Transverse colon (tissue), 4 donors: ENCODE measurements at places on chromosomes 2 and 18. TPM values are rescaled to one million over a fixed set of nuclear protein-coding genes. Genes with fewer than 3 reads are reported as not detected.

LCT gene
- total RNA-seq: not detected

RESP18 gene
- not detected for total RNA-seq

SNED1 gene
- total RNA-seq: 8.2 TPM

COL4A4 gene
- total RNA-seq: 1.7 TPM

ADD2 gene
- 0.68 TPM for total RNA-seq

LRP1B gene
- total RNA-seq: 0.48 TPM

PIEZO2 gene
- 7.5 TPM for total RNA-seq

KYNU gene
- not detected for total RNA-seq

- DNase-seq: no peak
Observed at GRCh38 chr2:241665731-241666440, 20.7 kb downstream of the DTYMK start.

DNA sequence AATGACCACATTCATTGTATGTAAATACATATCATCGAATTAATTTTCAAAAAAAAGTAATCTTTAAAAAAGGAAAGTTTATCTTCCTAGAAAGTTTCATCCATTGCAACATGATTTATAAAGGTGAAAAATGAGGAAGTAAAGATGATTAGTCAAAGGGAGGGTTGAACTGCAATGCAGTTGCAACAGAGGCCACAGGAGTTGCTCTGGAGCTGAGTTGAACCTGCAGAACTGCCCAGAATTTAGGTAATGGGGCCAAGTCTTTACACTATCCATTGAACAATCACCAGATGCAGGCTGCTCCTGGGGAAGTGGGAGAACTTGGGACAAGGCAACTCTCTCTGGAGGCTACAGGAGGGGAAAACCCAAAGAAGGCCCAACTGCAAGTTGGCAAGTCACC lies 390.7 kb downstream of the METTL4 start:
- no peak for DNase-seq

DNA sequence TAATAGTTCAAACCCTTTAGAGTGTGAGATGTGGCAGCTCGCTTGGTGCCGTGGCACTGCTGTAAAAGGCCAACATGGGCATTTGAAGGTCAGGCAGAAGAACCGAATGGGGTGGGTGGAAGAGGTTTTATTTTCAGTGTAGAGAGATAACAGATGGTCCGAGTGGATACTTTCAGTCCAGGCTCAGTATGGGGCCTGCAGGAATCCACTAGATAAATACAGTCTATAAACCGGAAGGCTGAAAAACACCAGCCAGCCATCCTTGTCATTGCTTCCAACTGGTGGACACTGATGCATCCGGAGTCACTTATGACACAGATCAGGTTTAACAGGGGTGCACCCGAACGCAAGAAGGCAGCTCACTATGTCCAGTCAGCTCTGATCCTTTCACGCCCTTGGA lies 55.7 kb upstream of the AMMECR1L start:
- DNase-seq: no peak

DNA sequence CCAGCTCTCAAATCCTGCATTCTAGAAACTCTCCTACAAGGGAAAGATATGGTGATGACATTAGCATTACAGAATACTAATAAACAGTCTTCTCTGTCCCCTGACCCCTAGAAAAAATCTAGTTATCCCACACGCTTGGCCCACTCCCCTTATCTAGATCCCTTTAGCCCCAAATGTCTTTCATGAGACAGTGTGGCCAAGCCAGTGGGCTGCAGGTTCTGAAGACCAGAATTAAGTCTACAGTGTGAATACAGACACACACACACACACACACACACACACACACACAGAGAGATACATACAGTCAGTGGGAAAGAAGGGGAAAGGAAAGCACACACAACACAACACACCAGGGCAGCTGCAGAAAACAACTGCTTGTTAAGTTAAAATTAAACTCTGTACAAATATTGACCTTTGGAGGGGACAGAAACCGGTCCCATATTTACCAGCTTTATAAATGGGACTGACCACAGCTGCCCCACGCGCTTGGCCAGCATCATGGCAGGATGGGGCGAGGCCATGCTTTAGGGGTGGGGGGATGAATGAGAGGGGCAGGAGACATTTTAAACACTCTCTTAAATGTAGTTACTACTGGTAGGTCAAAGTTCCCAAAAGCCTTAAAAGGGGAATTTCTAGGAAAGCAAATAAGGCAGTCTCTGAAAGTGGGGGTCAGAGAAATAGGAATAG lies 49.1 kb downstream of the NHEJ1 start:
- DNase-seq: peak; percentile 52

GRCh38 chr18:67241299-67241698 lies 275.2 kb downstream of the DSEL start:
- no peak for DNase-seq

GRCh38 chr18:11909591-11910026 lies 1.5 kb upstream of the MPPE1 start:
- DNase-seq: no peak

DNA sequence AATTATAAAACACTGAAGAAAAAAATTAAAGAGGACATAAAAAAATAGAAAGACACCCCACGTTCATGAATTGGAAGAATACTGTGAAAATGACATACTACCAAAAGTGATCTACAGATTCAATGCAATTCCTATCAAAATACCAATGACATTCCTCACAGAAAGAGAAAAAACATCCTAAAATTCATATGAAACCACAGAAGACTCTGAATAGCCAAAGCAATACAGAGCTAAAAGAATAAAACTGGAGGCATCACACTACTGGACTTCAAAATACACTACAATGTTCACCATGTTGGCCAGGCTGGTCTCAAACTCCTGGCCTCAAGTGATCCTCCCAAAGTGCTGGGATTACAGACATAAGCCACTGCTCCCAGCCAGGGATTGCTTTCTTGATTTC lies 56.3 kb downstream of the TLK1 start:
- no peak for DNase-seq

GRCh38 chr2:72803151-72803550 lies 22.7 kb downstream of the EXOC6B start:
- no peak for DNase-seq

DNA sequence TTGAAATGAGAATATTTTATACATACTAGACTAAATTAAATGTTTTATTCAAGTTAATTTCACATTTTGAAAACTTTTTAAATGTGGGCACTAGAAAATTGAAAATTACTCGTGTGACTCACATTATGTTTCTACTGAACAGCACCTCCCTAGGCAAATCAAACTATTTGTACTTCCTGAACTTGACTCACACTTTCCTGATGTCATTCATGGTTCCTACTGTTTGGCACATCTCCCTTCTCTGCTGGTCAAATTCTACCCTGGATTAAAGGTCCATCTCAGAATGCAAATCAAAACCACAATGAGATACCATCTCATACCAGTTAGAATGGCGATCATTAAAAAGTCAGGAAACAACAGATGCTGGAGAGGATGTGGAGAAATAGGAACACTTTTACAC lies 16.7 kb downstream of the LHCGR start:
- DNase-seq: no peak

DNA sequence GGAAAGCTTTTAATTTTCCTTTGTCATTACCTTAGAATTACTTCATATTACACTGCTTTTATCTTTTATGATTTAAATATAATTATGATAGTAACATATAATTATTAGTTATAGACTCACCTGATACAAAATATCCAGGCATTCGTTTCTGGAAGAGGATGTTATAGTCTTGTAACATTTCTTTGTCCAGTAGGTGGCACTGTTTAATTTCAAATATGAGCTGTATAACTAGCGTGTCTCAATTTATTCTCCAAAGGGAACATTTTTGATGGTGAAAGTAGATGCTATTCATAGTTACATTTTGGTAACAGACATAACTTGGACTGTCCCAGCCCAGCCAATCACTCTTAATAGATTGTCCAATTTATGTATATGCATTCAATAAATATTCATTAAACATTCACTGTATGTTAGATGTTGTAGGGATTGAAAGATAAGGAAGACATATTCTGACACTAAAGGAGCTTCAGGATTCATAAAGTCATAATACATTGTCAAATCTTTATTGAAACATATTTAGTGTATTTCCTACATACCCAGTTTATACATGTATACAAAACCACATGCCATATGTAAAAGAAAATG lies 19.2 kb downstream of the DAW1 start:
- no peak for DNase-seq

- DNase-seq: no peak
Observed at GRCh38 chr18:77114152-77114414, 18.5 kb downstream of the MBP start.

GRCh38 chr2:23400703-23401102 lies 15.7 kb downstream of the KLHL29 start:
- no peak for DNase-seq

GRCh38 chr2:235330775-235331451 lies 162.9 kb upstream of the AGAP1 start:
- DNase-seq: no peak

DNA sequence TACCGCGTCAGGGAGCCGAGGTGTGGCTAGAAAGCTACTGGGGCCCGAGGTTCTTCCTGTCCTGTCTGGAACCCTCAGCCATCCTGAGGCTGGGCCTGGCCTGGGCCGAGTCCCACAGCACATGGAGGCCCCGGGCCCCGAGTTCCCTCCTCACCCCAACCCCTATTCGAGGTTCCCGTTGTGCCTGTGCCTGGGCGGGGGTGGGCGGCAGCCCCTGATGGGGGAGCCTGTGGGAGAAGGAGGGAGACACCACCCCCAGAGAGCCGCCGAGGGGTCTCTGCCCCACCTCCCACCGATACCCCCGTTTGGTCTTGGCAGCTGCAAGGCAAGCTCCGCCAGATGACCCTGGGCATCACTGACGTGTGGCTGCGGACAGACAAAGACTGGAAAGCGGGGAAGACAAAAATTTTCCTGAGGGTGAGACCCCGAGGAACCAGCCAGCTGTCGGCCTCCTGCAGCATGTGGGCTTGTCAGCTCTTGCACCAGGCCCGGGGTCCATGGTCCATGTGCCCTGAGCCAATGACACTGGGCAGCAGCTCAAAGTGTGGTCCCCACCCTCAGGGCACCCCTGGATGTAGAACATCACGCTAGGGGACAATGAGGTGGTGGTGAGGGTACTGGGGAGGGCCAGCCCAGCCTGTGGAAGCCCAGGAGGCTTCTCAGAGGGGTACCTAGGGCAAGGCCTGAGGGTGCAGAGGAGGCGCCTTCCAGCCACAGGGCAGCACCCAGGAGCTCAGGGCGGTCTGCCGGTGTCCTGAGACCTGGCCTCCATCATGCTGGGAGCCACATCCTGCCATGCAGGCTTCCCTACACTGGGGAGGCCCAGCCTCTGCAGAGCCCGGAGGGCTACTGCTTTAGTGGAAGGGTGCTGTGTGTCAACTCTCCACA lies 52.5 kb upstream of the GPR17 start:
- peak; percentile 5 for DNase-seq

DNA sequence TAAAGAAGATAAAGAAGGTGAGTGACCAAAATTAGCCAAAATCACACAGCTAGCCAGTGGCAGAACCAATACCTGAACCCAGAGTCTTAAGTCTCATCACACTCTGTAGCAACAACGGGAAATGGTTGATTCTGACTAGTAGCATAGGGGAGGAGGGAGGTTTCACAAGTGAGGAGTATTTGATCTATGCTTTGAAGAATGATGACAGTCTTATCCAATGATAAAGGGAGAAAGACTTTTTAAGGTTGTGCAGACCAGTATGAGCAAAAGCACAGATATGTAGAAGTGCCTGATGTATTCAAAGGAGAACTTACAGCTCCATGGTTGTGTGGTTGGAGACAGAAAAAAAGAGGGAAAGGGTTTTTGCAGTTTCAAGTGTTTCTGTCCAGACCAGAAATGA lies 50.7 kb upstream of the LINC00305 start:
- no peak for DNase-seq

DNA sequence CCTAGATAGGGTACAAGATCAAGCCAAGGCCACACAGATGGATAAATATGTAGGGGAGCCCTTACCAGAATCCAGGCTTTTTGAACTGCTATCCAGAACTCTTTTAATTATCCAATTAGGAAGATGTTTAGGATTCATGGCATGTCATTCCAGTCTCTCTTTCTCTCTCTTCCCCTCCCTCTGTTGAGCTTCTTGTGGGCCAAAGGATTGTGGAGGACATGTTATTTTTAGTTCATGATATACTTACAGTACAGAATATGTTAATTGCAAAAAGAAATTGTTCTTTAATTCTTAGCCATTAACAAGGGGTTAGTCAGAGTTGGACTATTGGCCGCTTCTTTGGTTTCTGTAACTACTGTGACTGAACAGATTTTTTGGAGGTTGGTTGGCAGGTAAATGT lies 113.0 kb downstream of the SETBP1 start:
- DNase-seq: no peak

DNA sequence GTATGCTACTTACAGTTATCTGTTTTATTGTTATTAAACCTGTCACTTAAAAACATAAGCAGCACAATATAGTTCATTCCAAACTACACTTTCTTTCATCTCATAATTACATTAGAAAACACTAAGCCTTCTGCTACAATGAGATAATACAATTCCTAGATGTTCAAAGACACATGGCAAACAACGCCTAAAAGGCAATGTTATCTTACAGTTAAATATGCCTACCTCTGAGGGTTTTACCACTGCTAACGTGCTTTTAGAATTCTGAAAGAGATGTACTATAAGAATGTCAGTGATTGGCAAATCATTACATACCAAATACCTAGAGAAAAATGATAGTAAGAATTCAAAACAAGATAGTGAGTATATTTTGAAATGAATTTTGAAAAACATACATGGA lies 46.8 kb upstream of the SPOPL start:
- DNase-seq: no peak

DNA sequence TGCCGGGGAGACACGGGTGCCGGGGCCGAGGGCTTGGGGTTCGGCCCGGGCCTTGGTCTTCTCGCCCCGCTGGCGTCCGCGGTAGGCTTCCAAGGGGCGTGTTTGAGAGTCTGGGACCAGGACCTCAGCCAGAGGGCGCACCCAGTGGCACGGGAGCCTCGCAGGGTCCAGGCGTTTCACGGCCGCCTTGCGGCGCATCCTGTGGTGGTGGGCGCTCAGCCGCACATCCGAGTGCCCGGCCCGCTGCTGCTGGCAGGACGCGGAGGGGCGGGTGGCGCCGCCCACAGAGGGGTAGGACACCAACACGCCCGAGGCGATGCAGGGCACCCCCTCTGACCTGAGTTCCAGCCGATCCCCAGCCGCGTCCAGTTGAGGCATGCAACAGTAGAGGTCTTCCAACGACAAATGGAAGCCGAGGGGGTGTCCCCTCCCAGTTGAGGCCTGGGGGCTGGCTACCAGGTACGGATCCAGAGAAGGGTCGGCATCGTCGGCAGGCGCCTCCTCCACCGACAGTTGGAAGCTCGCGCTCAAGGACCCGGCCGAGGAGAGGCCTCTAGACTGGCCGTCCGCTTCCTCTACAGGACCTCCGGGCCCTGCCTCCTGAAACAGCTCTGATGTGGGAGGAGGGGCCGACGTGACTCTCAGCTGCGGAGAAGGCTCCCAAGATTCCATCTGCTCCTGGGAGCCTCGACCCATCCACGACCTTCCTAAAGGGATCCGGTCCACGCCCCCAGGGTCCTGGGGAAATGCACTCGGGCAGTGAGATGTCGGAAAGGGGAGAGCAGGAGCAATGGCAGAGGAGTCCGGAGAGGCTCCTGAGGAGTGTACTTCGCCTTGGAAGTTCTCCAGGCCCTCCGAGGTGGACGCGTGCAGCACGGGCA lies 6.3 kb downstream of the C2orf81 start:
- DNase-seq: peak; percentile 51

- DNase-seq: no peak
Observed at GRCh38 chr2:5385596-5385995, 306.6 kb upstream of the SOX11 start.
